ENCODE measurements at places on chromosomes 11 and 22.

DNA sequence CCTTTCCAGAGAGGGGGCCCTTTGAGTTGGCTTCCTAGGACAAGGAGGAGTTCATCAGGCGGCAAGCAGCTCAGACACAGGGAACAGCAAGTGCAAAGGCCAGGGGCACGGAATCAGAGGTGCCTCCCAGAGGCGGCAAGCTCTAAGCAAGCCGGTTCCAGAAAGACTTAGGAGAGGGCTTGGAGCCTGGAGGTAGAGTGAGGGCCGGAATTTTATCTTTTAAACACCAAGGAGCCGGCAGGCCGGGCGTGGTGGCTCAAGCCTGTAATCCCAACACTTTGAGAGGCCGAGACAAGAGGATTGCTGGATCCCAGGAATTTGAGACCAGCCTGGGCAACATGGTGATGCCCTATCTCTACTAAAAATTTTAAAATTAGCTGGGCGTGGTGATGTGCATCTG, 26.6 kb downstream of the FADD start:
- no peak for DNase-seq

DNA sequence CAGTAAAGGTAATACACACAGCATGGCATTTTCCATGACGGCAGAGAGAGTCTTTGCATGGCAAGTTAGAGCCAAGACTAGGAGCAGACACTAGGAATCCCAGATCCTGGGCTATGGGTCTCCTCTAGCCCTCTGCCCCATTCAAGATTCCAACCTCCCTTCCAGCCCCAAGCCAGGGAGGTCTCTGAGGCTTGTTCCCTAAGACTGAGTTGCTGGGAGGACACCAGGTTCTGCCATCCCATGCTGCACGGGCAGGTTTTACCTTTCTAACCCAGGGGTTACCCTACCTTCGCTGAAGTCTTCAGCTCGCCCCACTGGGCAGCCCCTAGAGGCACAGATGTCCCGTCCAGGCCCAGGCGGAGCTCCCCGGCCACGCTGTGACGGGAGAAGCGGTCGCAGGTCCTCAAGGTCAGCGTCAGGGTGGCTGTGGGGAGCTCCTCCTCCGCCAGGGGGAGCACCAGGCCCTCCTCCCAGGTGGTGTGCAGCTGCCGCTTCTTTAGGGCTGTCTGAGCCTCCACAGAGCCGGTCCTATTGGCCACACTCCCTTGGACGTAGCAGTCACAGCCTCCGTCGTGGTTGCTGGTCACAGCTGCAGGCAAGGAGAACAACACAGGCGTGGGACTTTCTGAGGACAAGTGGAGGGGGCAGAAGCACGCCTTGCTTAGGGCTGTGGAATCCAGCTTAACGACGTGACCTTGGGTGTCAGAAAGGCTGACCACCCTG, 33.8 kb downstream of the SYT13 start:
- DNase-seq = peak; percentile 23

- peak; percentile 78 for DNase-seq
Measured at GRCh38 chr11:119218141-119218878, 12.2 kb downstream of the CBL start.

- no peak for DNase-seq
Measured at GRCh38 chr22:18035751-18036150, 11.4 kb upstream of the MICAL3 start.

GRCh38 chr11:86993031-86993430, 37.8 kb upstream of the FZD4 start:
- DNase-seq = no peak

DNA sequence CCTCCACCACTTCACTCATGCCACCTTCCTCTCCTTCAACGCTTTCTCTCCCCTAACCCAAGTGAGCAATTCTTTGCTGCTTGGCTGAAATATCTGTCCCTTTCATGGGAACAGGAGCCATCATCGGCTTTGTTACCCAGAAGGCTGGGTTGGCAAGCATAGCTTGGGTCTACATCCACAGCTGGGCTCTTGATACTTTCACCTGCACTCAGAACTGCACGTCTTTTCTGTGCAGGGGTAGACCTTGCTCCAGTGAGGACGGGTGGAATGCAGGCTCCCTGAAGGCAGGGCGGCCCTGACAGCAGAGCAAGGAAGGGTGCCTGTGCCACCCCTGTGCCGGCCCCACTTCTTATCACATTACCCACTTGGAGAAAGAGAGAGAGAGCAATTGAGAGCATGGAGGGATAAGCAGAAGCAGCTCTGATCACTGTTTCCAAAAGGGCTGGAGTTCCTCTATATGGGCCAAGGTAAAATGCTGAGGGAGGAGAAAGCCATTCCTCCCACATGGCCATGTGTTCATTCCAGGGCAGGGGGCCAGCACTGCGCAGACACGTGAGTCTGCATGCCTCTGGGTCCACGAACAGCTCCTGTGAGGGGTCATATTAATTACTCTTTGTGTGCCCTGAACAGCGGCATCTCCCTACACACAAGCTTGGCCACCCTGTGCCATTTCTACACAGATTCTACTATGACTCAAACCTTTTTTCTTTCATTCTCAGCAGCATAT, 181.8 kb downstream of the BUD13 start:
- no peak for DNase-seq

DNA sequence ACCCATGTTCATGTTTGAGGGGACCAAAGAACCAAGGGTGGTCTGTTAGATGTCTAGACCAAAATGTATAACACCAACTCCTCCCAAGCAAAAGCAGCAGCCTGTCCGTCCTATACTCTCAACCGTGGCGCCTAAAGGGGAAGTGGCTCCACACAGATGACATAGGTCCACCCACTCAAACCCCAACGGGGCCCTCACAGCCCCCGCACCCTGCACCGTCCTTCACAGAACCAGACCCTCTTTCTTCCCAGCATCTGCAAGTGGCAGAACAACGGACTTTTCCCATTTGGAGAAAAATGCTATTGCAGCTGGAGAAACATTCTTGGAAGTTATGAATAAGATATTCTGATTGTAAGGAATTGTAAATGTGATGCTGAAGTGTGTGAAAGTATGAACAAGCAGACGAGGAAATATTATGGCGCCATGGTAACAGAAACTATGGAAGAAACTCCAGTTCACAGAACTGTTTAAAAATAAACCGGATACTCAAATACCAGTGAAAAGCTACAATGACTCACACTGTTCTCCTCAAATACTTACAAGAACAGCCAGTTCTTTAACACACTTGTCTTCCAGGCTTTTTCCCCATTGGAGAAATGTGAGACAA, 76.5 kb upstream of the ARFGAP3 start:
- peak; percentile 90 for DNase-seq

DNA sequence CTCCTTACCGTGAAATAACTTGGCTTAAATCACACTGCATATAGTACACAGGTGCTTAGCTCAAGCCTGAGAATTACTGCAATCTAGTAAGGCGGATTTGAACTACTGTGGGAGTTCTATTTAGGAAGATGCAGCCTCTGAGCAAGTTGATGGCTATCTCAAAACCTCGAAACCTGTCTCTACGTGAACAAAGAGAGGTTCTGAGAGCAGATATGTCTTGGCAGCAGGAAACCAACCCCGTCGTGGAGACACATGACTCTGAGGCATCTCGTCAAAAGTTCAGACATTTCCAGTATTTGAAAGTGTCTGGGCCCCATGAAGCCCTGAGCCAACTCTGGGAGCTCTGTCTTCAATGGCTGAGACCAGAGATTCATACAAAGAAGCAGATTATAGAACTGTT, 5.9 kb downstream of the ZNF215 start:
- DNase-seq = no peak

GRCh38 chr11:56948991-56949515, 39.7 kb upstream of the OR5AK2 start:
- no peak for DNase-seq

GRCh38 chr11:2576549-2576948, 123.2 kb downstream of the KCNQ1OT1 start:
- DNase-seq = no peak

DNA sequence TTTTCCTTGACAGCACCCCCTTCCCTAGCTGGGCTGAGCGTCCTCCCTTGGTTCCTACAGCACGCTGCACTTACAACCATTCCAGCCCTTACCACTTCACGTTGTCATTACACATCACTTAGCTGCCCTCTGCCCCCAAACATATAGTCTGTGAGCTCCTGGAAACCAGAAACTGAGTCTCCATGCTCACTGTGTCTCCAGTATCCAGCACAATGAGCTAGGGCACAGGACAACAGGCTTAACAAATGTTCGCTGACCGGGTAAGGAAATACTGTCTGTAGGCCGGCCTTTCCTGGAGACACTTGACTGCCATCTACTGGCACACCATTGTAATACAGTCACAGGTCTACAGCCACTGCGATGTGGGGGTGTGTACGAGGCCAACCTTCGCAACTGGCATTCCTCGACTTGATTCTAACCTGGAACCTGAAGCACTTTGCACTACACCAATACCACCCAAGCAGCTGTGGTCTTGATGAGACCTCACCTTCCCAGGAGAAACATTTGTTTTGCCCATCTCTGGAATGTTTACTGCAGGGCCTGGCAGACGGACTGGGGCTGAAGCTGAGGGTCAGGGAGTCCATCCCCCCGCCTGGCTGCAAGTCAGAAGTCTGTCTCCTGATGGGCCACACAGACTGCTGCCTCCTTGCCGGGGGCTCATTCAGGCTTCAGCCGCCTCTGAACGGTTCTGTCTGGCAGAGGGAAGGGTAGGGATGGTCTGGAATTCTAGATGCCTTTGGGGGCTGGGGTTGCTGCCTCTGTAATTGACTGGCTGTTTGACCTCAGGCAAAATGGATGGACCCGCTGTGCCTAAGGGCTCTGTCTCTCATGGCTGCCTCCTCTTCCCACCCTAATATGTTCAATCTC, 72.0 kb downstream of the SYN3 start:
- peak; percentile 78 for DNase-seq

GRCh38 chr22:36384766-36385481, 2.8 kb downstream of the MYH9 start:
- DNase-seq = no peak

GRCh38 chr11:1072821-1073231, 1.8 kb upstream of the MUC2 start:
- no peak for DNase-seq

DNA sequence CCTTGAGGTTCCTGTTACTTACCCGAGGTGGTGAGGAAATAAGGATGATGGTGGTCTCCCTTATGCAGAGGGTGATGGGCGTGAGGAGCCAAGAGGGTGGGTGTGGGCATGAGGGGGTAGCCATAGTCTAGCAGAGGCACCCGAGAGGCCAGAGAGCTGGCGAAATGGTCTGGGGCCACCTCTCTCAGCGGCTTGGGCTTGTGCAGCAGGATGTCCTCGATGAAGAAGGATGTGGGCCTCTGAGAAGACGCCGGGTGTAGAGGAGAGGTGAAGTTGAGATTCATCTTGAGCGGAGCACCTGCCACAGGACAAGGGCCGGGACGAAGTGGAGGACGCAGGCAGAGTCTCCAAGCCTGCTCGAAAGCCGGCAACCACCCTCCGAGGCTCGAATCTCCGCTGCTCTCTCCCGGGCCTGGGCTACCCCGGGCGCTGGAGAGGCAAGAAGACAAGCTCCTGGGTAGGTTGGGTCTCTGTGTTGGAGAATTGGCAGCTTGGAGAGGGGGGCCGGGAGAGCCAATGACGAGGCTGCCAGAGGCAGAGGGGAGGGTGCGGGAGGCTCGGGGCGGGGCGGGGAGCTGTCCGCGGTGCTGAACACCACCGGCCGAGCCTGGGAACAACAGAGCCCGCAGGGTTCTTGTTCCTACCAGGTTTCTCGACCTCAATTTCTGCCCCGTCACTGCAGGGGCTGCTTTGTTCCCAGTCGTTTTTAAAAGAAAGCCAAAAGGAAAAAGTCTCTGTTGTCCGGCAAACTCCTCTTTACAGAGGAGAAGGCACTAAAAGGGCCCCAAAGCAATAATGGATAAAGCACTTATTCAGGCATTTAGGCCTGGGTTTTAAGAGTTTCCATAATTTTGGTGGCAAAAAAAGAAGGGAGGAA, at the start of gene BSX:
Gene BSX (minus strand): TSS at position 447 of the 877 bp plus-strand sequence. CDS start 163 bp downstream, at position 284.
- peak; percentile 57 for DNase-seq

GRCh38 chr11:12287009-12287373, 90.4 kb upstream of the PARVA start:
- no peak for DNase-seq

- peak; percentile 58 for DNase-seq
Measured at GRCh38 chr11:44600839-44601383, 35.4 kb downstream of the CD82 start.

DNA sequence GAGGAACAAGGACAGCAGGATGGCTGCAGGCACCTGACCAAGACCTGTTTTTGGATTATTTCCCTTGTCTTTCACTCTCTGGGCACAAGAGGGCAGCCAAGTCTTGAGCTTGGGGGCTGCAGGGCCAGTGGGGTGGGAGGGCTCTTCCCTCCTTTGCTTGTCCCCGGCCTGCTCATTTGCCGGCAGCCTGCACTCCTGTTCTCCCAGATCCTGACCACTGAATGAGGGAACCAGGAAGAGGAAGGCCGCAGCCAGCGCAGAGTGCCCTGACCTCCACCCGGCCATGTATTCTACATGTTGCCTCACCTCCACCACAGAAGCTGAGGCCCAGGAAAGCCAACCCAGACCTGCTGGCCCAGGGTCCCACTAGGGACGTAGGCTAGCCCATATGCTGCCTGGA, 15.5 kb upstream of the NNMT start:
- peak; percentile 29 for DNase-seq

- no peak for DNase-seq
Measured at GRCh38 chr11:61157743-61158142, 3.5 kb downstream of the VPS37C start.

DNA sequence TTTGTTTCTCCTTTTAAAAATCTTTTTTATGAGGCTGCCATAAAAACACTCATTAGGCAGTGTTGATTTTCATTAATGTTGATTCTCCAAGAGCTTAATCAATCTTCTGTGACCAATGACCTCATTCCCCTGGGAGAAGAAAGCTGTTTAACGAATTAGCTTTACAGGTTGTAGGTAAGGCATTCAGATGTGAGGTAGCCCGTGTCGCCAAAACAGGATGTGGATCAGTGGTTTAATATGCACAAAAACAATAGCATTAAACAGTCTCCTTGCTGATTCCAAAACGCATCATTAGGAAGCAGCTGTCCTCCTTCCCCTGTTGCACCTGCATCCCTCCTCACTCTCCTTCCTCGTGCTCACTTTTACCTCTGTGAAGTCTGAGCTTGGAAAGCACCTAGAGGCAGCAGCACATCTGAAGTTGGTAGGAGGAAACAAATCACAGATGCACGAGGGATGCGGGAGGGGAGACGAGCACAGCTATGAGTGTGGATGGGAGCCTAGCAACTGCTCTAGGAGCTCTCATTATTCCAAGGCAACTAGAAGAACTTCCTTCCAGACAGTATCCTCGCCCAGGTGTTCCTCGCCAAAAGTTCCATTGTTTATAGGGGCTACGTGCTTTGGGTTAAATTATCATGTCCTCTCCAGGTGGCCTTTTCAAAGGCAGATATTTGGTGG, 179.4 kb upstream of the SNX19 start:
- no peak for DNase-seq

DNA sequence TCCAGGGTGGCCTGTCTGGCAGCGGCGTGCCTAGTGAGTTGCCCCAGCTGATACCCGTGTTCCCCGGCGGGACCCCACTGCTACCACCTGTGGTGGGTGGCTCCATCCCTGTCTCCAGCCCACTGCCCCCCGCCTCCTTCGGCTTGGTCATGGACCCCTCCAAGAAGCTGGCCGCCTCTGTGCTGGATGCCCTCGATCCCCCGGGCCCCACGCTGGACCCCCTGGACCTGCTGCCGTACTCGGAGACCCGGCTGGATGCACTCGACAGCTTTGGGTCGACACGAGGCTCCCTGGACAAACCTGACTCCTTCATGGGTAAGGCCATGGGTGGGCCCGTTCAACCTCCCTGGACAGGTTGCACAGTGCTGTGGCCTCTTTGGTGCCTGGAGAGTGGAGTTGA, 38.5 kb downstream of the ZC3H7B start:
- no peak for DNase-seq
